ENCODE measurements at places on chromosomes 12 and 14.

DNA sequence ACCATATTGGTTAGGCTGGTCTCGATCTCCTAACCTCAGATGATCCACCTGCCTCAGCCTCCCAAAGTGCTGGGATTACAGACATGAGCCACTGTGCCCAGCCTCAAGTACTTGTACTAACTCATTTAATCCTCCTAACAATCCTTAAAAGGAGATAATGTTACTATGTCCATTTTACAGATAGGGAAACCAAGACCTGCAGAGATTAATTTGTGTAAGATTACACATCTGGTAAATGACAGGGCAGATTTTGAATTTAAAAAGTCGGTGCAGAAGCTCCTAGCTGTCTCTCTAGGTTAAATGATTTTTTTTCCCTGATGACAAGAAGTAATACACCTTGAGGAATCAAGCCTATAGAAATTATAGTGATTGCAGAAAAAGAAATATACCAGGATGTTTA lies 13.7 kb upstream of the HECTD1 start:
- DNase-seq = no peak
- no peaks in the 10 kb centered on the region for H3K4me1 ChIP-seq
- no peaks in the 10 kb centered on the region for H3K27me3 ChIP-seq
- H3K36me3 ChIP-seq = peaks cover 2% of the 10 kb centered on the region

- peak overlapping the region; percentile 83 for H3K4me3 ChIP-seq
- peaks cover 63% of the 10 kb centered on the region for H3K4me1 ChIP-seq
- peak overlapping the region; percentile 91 for H3K27ac ChIP-seq
- no peaks in the 10 kb centered on the region for H3K27me3 ChIP-seq
- peaks cover 25% of the 10 kb centered on the region for H3K36me3 ChIP-seq
- DNase-seq = no peak
Measured at GRCh38 chr12:31322801-31323207, 3.1 kb downstream of the SINHCAF start.

- no peaks in the 10 kb centered on the region for H3K27me3 ChIP-seq
- H3K4me1 ChIP-seq = no peaks in the 10 kb centered on the region
- no peak for DNase-seq
- H3K4me3 ChIP-seq = no peak overlapping the region
Measured at GRCh38 chr12:99213047-99213446, 434.5 kb upstream of the GARIN6 start.

DNA sequence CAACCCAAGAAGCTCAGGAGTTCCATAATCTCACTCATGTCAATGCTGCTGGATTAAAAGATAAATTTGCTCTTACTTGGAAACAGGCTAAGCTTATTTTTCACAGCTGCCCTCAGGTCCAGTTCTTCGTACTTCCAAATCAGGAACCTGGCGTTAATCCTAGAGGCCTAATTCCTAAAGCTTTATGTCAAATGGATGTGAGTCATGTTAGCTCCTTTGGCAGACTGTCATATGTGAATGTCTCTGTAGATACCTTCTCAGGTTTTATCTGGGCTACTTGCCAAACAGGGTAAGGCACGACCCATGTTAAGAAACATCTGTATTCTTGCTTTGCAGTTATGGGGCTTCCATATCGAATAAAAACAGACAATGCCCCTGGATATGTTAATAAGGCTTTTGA lies 504.6 kb downstream of the ALG10 start:
- no peaks in the 10 kb centered on the region for H3K4me1 ChIP-seq
- no peak overlapping the region for H3K27ac ChIP-seq
- no peaks in the 10 kb centered on the region for H3K27me3 ChIP-seq

GRCh38 chr12:79098530-79098929 lies 234.0 kb downstream of the SYT1 start:
- DNase-seq = no peak
- H3K27ac ChIP-seq = no peak overlapping the region
- H3K4me1 ChIP-seq = no peaks in the 10 kb centered on the region
- H3K36me3 ChIP-seq = no peaks in the 10 kb centered on the region
- no peaks in the 10 kb centered on the region for H3K27me3 ChIP-seq
- no peak overlapping the region for H3K4me3 ChIP-seq

DNA sequence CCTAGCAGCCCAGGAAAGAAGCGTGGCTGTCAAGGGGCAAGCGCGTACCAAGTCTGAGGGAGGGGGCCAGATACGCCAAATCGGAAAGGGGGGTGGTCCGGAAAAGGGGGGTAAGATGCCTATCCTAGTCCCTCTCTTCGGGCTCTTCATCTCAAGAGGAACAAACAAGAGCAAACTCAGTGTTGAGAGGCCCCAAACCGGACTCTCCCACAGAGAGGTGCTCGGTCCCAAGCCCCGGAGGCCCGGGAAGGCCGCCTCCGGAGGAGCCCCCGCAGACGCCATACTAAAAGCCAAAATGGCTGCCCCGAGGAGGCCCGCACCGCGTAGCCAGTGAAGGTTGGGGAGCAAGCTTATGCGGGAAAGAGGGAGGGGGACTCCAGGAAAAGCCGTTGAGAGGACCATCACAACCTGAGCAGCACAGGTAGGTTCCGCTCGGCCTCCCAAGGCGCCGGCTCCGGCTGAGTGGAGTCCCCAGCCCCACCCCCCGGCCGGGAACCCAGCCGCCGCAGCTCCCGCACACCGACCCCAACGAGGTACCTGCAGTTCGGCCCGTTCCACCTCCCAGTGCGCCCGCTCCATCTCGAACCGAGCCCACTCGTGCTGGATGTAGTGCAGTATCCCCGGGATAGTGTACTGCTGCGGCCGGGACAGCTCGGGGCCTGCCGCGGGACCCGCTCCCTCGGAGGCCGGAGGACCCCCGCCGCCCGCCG lies at the start of gene AP4S1:
Gene AP4S1 (plus strand): TSS at position 283 of the 710 bp plus-strand sequence. CDS start 40,548 bp downstream, outside the sequence.
- peak; percentile 28 for DNase-seq
- peaks cover 52% of the 10 kb centered on the region for H3K4me1 ChIP-seq
- peak within 1 kb of the TSS; percentile 97 for H3K27ac ChIP-seq
- H3K27me3 ChIP-seq = no peaks in the 10 kb centered on the region
- peaks cover 22% of the 10 kb centered on the region for H3K36me3 ChIP-seq

DNA sequence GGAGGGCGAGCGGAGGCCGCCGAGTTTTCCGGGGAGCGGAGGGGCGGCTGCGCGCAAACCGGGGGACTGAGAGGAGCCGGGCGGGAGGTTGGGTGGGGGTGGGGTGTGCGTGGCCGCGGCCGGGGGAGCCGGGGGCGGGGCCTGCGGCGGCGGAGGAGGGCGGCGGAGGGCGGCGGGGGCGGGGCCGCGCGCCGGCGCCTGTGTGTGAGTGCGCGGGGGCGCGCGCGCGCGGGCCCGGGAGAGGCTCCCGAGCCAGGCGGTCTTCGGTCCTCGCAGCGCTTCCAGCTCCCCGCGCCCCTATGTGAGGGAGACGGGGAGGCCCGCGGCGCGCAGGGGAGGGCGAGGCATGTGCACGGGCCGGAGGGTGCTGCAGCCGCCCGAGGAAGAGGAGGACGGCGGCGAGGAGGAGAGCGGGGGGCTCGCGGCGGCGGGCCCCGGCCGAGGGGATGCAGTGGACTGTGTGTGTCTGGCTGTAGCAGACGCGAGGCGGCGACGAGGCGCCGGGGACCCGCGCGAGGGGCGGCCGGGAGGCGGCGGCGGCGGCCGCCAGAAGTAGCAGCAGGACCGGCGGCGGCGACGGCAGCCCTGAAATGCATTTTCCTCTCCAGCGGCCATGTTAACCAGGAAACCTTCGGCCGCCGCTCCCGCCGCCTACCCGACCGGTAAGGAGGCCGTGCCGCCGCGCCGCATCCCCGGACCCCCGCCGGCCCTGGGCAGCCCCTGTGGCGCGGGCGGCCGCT lies at the start of gene DYRK2:
Gene DYRK2 (plus strand): TSS at position 225 of the 740 bp plus-strand sequence. CDS start 389 bp downstream, at position 614.
- peak; percentile 58 for DNase-seq
- peak within 1 kb of the TSS; percentile 96 for H3K4me3 ChIP-seq
- H3K36me3 ChIP-seq = peaks cover 39% of the 10 kb centered on the region
- no peaks in the 10 kb centered on the region for H3K27me3 ChIP-seq
- peak within 1 kb of the TSS; percentile 98 for H3K27ac ChIP-seq

- no peaks in the 10 kb centered on the region for H3K27me3 ChIP-seq
- no peak overlapping the region for H3K27ac ChIP-seq
- peaks cover 2% of the 10 kb centered on the region for H3K36me3 ChIP-seq
Measured at GRCh38 chr14:57797160-57797559, 68.7 kb downstream of the SLC35F4 start.

DNA sequence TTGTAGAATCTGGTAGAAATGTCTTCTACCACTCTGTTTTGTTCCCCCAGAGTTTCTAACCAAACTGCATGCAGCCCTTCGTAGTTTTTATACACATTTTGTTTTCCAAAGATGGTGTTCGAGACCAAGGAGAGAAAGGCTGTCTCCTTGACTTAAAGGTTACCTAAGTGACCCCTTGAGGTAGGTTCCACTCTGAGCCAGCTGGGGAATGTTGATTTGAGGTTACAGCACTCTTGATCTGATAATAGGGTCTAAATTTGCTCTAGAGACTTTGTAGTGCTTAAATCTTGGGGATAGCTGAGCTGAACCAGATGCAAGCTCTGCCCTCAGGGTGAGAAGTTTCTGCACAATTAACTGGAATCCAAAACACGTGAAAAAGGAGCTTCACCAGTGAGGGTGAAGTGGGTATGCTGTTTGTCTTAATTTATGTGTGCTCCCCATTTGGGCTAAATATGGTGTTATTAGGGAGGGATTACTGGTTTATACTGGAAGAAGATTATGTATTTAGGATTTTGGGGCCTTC lies 3.1 kb downstream of the TMBIM6 start:
- H3K4me1 ChIP-seq = peaks cover 56% of the 10 kb centered on the region
- no peaks in the 10 kb centered on the region for H3K27me3 ChIP-seq
- H3K4me3 ChIP-seq = peak overlapping the region; percentile 18
- DNase-seq = no peak
- H3K27ac ChIP-seq = no peak overlapping the region
- peaks cover 39% of the 10 kb centered on the region for H3K36me3 ChIP-seq

DNA sequence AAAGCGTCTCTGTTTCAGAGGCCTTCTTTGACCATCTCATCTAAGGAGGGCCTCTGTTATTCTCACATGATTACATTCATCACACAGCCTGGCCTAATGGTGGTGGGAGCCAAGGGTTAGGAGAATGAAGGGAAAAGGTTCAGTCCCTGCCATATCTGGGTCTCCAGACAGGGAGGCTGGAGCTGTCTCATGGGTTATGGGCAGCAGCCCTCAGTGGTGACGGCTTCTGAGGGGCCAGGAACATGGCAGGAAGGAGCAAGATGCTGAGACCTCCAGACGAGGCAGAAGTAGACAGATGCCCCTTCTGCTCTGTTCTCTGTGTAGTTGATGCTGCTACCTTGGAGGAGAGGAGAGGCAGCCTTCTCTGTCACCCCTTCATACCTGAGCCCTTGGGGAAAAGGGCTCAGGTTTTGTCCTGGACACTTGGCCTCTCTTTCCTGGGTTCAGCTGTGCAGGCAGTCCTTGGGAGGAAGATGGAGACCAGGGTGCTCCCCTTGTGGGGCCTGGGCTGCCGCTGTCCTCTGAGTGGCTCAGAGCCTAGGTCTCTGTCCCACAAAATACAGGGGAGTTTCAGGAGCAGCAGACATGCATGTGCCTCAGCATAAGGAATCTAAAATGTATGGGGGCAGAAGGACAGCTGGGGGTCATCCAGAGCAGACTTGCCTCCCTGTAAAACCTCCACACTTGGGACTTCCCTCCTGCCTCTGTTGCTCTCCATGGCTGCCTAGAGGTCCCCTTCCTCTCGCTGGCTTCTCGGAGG lies 3.6 kb downstream of the IFI27L2 start:
- DNase-seq = no peak
- peaks cover 4% of the 10 kb centered on the region for H3K36me3 ChIP-seq
- H3K4me1 ChIP-seq = peaks cover 21% of the 10 kb centered on the region

GRCh38 chr12:58787021-58787760 lies 133.1 kb downstream of the LRIG3 start:
- H3K27me3 ChIP-seq = no peaks in the 10 kb centered on the region
- no peak overlapping the region for H3K4me3 ChIP-seq
- no peaks in the 10 kb centered on the region for H3K36me3 ChIP-seq

DNA sequence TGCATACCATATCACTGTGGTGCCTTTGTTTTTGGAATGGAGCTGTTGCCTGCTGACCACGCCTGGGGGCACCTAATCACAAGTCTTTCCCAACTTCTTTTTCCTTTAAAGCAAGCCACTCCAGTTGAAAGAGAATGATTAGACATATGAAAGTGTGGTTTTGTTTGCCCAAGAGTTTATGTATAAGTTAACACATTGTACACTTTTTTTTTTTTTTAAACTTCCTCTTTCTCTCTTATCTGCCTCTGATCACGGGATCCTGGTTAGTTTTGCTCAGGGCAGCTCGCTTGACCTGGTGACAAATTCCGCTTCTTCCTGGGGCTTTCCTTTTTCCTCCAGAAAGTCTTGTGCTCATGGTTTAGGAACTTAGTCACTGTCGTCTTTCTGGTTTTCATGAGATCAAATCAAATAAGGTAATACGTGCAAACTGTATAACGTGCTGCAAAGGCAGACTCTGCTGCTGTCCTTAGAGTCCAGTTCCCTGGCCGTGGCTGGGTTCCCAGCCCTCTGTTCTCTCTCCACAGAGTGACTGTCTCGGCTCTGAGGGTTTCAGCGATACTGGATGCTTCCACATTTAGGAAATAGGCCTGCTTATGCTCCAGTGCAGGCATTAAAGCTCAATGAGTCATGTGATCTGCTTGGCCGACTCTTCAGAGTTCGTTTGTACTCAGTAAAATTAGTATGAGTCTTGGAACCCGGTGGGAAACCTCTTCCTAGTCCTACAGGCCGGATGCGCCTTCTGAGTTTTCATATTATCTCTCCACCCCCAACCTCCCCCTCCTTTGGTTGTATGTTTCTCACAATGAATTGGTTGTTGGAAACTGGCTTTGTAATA lies 15.2 kb downstream of the RASSF3 start:
- DNase-seq = no peak
- peak overlapping the region; percentile 78 for H3K27ac ChIP-seq
- peak overlapping the region; percentile 80 for H3K4me3 ChIP-seq
- H3K4me1 ChIP-seq = peaks cover 37% of the 10 kb centered on the region
- H3K36me3 ChIP-seq = peaks cover 22% of the 10 kb centered on the region
- H3K27me3 ChIP-seq = no peaks in the 10 kb centered on the region

DNA sequence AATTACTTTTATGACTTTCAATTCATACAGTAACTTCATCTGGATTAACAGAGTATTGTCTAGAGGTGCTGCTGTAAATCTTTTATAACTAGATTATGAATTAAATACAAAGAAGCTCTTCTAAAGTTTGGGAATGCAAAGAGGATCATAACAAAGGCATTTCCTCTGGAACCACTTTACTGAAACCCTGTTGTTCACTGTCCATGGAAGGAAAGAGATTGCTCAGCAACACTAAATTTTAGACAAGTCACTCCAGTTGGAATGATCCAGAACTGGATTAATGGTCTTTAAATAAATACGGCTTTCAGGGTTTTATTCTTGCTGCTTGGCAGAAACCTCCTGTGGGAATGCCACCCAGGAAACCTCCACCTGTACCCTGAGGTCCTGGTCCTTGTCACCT lies 250.6 kb downstream of the KSR2 start:
- peaks cover 10% of the 10 kb centered on the region for H3K27me3 ChIP-seq
- H3K4me1 ChIP-seq = no peaks in the 10 kb centered on the region
- no peak for DNase-seq
- H3K4me3 ChIP-seq = no peak overlapping the region

- peak overlapping the region; percentile 92 for H3K27ac ChIP-seq
- peaks cover 41% of the 10 kb centered on the region for H3K36me3 ChIP-seq
- no peak for DNase-seq
- H3K27me3 ChIP-seq = no peaks in the 10 kb centered on the region
- H3K4me1 ChIP-seq = peaks cover 29% of the 10 kb centered on the region
Measured at GRCh38 chr12:119989361-119989730, 310 bp downstream of the BICDL1 start.

Data from central memory CD8-positive, alpha-beta T cell (primary cell).